ENCODE measurements at places on chromosomes 1 and 21. TPM values are rescaled to one million over a fixed set of nuclear protein-coding genes. Genes with fewer than 3 reads are reported as not detected.
A peak's percentile ranks its signal among the peaks of the same experiment; 100 is the strongest.

CFHR1 gene
- not detected for total RNA-seq

KHDRBS1 gene
- 81.7 TPM for total RNA-seq

HSF2BP gene
- 0.41 TPM for total RNA-seq

NLRP3 gene
- total RNA-seq: 4.9 TPM

CLCA1 gene
- not detected for total RNA-seq

DNA sequence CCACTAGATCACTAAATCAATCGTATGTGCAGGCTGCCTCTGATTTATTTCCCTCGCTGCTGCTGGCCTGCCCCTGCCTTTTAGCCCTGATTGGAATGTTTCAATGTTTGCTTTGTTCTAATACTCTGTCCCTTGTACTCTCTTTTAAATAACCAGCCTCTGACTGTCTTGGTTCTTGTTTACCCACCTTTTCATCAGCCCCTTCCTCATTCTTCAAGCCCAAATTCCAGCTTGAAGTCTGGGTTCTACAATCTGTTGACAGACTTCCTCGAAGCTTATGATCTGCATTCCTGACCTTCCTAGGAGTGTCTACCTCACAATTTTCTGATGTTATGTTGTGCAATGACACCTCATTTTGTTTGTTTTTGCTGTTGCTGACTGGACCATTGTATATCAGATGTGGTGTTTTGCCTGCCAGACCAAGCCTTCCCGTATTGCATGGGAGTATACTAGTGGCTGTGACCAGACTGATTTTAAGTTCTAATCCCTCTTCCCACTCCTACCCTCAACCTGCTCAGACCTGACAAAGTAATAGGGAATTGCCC is 46.6 kb upstream of the APOBEC4 start:
- DNase-seq: no peak

DNA sequence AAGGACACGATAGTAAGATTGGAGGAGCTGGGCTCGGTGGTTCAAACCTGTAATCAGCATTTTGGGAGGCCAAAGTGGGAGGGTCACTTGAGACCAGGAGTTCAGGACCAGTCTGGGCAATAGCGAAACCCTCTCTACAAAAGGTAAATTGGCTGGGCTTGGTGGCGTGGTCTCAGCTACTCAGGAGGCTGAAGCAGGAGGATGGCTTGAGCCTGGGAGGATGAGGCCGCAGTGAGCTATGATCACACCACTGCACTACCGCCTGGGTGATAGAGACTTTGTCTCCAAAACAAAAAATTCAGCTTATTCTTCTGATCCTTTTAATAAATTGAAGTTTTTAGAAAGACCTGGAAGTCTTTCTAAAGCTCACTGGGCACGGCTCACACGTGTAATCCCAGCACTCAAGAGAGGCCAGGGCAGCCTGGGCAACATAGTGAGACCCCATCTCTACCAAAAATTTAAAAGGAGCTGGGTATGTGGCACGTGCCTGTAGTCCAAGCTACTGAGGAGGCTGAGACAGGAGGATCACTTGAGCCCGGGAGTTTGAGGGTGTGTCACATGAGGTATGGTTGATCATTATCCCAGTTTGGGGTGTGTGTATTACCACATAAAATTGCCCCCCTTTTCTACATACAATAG is 15.3 kb downstream of the MASP2 start:
- DNase-seq: no peak

DNA sequence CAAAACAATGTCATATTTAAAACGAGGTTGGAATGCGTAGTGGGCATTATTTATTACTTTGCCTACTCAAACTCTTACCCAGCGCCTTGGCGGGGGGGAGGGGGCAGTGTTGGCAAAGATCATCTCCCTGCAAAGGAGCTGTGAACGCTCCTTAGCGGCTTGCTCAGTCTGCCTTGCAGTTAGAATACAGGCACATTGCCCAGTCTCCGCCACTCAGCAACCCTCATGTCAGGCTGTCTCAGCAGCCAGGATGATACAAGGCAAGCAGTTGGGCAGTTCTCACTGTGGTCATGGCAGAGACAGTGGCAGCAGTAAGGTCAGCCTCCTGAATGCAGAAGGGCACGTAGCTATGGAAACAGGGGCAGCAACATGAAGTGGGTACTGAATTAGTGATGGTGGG is 170.4 kb upstream of the KCNK2 start:
- no peak for DNase-seq

DNA sequence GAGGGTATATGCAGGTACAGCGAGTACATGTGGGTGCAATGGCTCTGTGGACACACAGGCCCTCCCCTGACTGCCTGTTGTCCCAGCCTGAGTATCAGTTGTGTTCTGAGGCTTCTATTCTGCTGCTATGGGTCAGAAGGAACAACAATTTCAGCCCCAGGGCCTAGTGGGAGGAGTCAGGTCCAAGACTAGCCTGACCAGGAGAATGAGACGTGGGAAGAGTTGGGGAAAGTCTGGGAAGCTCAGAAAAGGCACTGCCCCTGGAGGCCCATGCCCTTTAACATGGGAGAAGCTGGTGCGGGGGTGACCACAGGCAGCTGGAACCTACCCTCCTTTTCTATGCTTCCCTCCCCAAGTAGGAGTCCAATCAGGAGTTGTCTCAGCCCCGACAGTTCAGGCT is 7.7 kb downstream of the IGSF8 start:
- peak; percentile 38 for DNase-seq

- DNase-seq: no peak
Observed at GRCh38 chr1:159790237-159790917, 9.6 kb downstream of the DUSP23 start.

- DNase-seq: no peak
Observed at GRCh38 chr1:219027146-219027673, 146.5 kb upstream of the LYPLAL1 start.

- no peak for DNase-seq
Observed at GRCh38 chr1:28466226-28466778, 39.5 kb upstream of the RCC1 start.

- DNase-seq: no peak
Observed at GRCh38 chr1:202710070-202711045, at the start of gene SYT2. TSS of gene SYT2 (minus strand) at chr1:202710454. CDS start at chr1:202605772, 104,682 bp downstream.

DNA sequence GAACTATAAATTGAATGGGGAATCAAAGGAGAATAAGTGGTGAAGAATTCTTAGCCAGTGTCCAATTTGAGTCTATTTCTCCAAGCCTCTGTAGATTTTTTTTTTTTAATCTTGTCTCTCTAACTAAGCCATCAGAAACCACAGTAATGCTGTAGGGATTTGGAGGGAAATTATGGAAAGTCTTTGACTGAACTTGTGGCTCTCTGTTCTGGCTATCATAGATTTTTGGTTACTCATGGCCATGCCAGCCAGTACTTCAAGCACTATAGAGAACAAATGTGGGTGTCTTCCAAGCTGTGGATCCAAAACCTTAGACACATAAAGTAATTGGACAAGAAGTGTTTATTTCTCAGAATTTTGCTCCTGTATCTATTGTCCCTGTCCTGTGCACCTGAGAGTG is 147.9 kb downstream of the LRRC40 start:
- no peak for DNase-seq

GRCh38 chr1:156089704-156090103 is 7.4 kb upstream of the MEX3A start:
- no peak for DNase-seq

- no peak for DNase-seq
Observed at GRCh38 chr21:45043541-45044020, 30.8 kb upstream of the ADARB1 start.

GRCh38 chr1:2019571-2020309 is 595 bp downstream of the GABRD start:
- no peak for DNase-seq

DNA sequence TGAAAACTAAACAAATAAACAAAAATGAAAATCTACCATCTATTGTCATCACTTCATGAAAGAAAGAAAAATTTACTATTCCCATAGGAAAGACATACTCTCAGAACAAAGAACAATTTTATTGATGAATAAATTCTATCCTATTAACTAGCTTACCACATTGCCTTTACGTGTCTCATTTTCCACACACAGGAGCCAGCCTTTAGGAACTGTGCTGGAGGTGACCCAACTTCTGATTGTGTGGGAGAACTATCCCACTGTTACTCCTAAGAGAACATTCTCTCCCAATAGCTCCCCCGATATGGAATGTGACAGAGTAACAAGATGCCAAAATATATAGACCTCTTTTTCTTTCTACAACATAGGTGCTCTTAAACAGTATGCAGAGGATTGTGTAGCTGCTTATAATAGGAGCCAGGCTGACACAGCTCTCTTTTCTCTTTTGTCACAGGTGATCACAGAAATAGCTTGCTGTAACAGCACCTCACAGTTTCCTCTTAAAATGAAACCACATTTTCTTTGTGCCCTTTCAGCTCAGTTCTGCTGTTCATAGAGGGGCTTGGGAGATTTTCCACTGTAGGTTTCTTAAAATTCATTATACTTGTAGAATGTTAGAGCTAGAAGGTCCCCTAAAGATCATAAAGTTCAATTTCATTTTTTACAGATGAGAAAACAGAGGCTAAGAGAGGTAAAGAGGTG is 35.5 kb downstream of the C21orf91 start:
- no peak for DNase-seq

- no peak for DNase-seq
Observed at GRCh38 chr1:246792603-246793002, 68.4 kb downstream of the SCCPDH start.

GRCh38 chr1:202146279-202146678 is 1.7 kb upstream of the ARL8A start:
- DNase-seq: no peak

GRCh38 chr1:221961532-221962292 is 219.8 kb upstream of the DUSP10 start:
- DNase-seq: no peak

DNA sequence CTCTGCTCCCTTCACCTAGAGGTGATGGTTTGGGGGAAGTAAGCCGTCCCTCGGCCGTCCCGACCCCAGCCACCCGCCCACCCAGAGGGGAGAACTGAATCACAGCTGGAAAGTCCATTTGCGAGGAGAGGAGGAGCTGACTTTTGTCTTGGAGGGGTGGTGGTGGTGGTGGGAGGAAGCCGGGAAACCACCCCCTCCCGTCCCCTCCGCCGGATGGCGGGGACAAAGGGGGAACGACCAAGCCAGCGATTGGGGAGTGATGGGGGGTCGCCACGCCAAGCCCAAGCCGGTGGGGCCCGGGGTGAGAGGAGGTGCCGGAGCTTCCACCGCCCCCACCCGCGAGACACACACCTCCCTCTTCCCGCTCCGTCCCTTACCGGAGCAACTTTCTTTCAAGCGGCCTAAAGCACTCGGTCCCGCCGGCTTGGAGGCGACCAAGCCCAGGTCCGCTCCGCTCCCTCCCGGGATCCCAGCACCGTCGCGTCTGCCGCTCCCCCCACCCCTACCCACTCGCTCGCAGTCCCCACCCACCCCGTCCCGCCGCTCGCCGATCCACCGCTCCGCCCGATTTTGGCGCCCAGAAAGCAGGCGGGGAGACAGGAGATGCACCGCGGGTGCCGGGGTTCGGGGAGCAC is 540 bp downstream of the ARHGEF2 start:
- peak; percentile 78 for DNase-seq

GRCh38 chr1:50333595-50333974 is 89.7 kb downstream of the DMRTA2 start:
- DNase-seq: peak; percentile 79

GRCh38 chr21:31403596-31404333 is 59.7 kb upstream of the TIAM1 start:
- no peak for DNase-seq

- DNase-seq: peak; percentile 78
Observed at GRCh38 chr1:77605246-77606026, 77.0 kb downstream of the ZZZ3 start.

DNA sequence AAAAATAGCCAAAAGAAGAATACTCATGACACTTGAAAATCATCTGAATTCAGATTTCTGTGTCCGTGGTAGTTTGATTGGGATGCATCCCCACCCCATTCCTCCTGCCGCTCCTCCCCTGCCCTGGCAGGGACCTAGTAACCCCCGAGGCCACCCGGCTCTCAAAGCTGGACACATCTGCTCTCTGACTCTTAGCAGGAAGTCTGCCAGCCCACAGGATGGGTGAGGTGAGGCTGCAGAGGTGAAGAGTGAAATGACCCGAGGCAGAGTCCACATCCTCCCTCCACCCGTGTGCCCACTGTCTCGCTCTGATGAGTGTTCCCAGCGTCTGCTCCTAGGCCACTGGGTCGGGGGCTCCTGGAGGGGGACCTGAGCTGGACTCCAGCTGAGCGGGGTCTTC is 308.5 kb upstream of the VAMP3 start:
- DNase-seq: no peak

- DNase-seq: no peak
Observed at GRCh38 chr1:168709405-168710363, 19.3 kb downstream of the DPT start.

DNA sequence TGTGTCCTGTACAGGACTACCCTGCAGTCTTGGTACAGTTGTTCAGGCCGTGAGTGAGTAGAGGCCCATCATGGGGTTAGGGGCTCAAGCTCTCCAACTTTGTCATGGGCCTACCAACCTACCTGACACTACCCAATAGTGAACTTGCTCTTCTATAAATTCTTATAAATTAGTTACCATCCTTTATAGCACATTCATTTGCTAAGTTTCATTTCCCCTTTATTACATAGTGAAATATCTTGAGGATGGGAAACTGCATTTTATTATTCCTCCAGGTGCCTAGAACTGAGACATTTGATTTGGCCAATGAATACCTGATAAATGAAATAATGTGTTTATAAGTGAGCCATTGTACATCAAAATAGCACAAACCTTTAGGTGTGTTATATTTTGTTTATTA is 9.1 kb upstream of the CTH start:
- DNase-seq: no peak

GRCh38 chr1:208381481-208381880 is 137.3 kb upstream of the PLXNA2 start:
- DNase-seq: no peak

DNA sequence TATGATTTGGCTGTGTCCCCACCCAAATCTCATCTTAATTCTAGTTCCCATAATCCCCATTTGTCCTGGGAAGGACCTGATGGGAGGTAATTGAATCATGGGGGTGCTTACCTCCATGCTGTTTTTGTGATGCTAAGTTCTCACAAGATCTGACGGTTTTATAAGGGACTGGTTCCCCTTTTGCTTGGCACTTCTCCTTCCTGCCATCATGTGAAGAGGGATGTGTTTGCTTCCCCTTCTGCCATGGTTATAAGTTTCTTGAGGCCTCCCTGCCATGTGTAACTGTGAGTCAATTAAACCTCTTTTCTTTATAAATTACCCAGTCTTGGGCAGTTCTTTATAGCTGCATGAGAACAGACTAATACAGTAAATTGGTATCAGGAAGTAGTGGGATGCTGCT is 114.1 kb downstream of the ZNF648 start:
- no peak for DNase-seq

GRCh38 chr21:39430457-39430856 is 15.1 kb downstream of the LCA5L start:
- DNase-seq: no peak

DNA sequence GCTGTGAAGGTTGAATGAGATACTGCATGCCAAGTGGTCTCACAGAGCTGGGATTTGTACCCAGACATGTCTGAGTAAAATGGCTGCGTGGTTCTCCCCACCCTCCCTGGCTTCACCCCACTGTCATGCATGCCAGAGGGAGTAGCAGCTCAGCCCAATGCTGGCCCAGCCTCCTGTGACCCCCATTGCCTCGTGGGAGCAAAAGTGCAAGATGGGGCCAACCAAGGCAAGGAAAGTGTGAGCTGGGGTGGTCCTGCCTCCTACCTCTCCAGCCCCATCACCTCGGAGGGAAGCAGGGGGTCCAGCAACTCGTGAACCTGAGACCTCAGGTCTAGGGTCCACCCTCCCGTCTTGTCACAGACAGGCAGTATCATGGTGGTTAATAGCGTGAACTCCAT is 209.8 kb upstream of the GRIK3 start:
- DNase-seq: no peak

GRCh38 chr1:36397083-36397377 is 678 bp downstream of the LSM10 start:
- no peak for DNase-seq
